ENCODE measurements at places on chromosomes 5 and 9.

DNA sequence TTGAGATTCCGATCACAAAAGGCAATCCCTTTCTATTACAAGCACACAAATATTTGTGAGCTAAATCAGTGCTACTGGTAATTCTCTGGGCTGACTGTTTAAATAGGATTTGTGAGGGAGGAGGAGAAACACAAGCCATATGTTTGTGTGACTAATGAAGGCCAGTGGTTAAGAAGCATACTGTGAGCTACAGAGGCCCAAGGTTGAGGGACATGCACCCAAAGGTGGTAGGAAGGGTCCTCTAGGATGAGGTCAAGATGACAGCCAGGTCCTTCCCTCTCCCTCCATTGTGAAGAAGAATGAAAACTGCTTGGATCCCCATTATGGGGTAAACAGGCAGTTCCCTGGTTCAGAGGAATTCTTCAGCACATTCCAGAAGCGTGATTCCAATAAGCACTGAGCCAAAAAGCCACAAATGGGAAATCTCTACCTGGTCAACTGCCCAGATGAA is 83.9 kb downstream of the SPOCK1 start:
- no peak for DNase-seq

- DNase-seq, result no peak
Measured at GRCh38 chr5:104659497-104659896, 1096.9 kb upstream of the NUDT12 start.

GRCh38 chr5:172715421-172715780 is 55.6 kb downstream of the DUSP1 start:
- DNase-seq, result no peak

GRCh38 chr5:125075567-125075966 is 329.1 kb upstream of the ZNF608 start:
- no peak for DNase-seq

DNA sequence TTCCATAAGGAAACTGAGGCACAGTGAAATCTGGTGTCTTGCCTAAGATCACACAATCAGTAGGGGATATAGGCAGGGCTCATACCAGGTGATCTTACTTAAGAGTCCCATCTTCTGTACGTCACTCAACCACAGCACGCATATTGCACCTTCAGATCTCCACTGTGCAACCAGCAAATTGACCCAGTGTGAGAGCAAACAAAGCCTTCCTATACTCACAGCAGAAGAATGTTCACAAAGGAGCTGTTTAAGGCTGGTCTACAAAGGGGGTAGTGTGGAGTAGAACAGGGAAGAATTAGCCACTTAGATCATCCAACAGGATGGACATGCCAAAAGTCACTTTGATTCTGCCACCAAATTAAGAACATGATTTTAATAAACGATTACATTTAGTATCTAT is 305.9 kb downstream of the SLIT3 start:
- peak; percentile 95 for DNase-seq

- DNase-seq, result no peak
Measured at GRCh38 chr5:95591490-95591901, 28.4 kb upstream of the GPR150 start.

GRCh38 chr9:136312009-136312375 is 8.1 kb upstream of the CCDC187 start:
- DNase-seq, result no peak

- DNase-seq, result peak; percentile 77
Measured at GRCh38 chr9:87678650-87679355, 47.1 kb upstream of the CTSL start.

GRCh38 chr5:37667846-37668245 is 172.0 kb downstream of the GDNF start:
- DNase-seq, result no peak

GRCh38 chr9:128728298-128728697 is 4.4 kb upstream of the ZDHHC12 start:
- DNase-seq, result no peak

DNA sequence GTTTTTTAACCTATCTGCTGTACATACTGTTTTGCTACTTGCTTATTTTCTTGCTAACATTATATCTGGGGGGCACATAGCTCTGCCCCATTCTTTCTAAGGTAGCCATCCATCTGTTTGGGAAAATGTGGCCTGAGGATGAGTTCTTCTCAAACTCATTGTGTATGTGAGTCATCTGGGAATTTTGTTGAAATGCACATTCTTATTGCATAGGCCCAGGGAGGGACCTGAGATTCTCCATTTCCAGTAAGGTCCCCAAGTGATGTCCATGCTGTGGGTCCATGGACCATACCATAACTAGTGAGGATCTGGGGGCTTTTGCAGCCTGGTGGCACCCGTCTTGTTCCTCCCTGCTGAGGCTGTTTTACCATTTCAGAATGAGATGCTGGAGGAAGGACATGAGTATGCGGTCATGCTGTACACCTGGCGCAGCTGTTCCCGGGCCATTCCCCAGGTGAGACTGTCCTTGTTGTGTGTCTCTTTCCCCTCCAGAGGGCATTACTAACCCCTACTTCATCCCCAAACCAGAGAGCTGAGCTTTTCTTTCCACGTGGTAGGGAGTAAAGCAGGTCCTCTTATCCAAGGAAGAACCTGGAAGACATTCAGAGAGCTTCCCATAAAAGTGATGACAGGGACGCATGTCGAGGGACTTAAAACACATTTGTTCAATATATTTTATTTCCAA is 28.6 kb downstream of the CYFIP2 start:
- no peak for DNase-seq

DNA sequence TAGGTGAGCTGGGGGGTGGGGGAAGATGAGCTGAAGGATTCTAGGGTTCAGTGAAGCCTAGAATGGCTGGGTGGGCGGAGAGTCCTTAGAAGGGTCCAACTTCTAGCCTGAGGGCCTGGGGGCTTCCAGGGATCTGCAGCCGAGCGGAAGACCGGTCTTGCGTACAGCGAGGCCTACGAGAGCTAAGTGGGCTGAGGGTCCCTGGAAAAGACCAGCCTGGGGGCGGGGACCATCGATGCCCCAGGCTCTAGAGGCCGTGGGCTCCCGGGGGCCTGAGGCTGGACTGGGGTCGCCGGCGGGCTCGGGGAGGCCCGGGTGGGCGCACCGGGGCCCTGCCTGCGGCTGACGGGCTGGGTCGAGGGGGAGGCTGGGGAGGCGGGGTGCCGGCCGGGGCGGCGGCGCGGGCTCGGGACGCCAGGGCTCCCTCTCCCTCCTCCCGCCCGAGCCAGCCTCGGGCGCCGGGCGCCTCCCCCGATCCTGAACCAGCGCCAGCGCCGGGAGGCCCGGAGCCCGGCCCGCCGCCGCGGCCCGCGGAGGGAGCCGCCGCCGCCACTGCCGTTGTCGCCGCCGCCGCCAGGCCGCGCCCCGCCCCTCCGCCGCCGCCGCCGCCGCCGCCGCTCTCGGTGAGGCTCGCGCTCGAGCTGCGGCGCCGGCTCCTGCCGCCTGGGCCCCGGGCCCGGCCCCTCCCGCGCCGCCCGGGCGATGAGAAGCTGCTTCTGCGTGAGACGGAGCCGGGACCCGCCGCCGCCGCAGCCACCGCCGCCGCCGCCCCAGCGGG is at the start of gene MVB12B:
MVB12B (plus strand) TSS at position 602 of the 778 bp plus-strand sequence; CDS start at position 703, 101 bp downstream.
- no peak for DNase-seq

DNA sequence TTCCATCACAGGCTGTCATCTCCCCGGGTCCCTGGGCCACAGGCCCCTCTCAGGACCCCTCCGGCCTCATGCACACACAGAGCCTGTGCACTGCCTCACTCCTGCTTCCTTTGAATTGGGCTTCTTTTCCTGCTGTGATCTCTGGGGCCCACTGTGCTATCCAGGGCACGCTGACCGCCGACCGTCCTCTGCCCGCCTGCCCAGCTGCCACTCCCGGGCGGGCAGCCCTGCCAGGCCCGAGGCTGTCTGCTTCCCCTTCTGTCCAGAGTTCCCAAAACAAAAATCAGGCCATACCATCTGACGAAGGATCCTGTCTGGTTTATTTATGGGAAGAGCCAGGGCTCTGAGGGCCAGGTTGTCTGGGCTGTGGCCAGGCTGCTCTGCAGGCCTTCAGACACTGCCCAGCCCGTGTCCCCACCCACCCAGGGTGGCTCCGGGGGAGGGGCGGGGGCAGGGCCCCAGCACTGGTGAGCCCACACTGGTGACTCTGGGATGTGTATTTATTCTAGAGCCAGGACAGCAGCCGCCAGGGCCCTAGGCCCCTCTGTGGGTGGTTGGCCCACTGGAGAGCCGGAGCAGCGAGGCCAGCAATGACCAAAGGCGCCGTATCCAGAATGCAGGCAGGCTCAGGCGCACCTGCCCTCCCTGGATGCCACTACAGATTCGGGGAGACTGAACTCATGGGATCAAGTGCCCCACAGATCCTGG is 57.0 kb downstream of the ADAMTS2 start:
- DNase-seq, result no peak

GRCh38 chr9:118896324-118897000 is 472.8 kb downstream of the BRINP1 start:
- DNase-seq, result peak; percentile 6

DNA sequence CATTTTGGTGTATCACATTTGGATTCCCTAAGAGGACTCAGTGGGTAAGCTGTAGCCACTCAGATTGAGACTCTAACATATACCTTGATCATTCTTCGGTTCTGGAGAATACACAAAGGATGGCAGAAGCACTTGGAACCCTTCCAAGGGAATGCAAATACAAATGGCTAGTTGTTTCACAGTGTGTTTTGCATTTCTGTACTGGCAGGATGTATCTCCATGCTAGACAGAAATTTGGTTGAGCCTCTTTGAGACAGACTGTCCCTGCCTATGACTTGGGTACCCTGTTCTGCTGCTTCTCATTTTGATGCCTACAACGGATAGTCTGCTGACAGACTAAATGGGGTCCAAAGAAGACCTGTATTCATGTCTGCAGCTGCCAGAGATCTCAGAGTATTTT is 273.5 kb downstream of the TMEM38B start:
- DNase-seq, result peak; percentile 89

GRCh38 chr5:150057052-150057451 is 29.3 kb downstream of the CSF1R start:
- no peak for DNase-seq

- no peak for DNase-seq
Measured at GRCh38 chr5:174642816-174643405, 81.5 kb upstream of the MSX2 start.

DNA sequence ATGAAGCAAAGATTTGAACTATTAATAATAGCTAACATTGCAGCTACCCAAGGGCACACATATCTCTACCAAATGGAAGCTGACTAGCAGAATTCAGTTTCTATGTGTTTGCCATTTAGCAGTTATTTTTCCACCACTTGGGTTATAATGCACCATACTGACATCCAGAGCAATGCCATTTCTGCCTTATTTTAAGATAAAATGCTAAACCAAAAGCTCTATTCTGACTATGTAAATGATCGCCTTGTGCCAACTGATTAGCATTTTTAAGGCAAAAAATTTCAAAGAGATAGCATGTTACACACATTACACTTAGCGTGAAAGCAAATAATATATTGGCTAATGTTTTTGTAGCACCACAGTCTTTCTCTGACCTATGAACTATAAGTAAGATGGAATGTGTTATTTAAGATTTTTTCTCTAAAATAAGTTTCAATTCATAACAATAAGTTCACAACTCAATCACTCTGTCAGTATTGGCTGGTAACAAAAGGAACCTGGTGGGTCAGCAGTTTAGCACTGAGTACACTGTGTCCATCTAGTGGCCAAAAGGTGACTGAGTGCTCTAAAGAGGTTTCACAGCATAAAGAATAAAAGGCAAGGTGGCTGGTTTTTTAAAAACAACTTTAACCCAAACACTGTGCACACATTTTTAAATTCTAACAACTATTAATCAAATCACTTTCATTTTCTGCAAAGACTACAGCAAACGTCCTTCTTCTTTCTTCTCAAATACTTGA is 443.5 kb downstream of the PDE4D start:
- DNase-seq, result no peak

GRCh38 chr5:138565100-138565821 is 9.9 kb downstream of the HSPA9 start:
- DNase-seq, result no peak

DNA sequence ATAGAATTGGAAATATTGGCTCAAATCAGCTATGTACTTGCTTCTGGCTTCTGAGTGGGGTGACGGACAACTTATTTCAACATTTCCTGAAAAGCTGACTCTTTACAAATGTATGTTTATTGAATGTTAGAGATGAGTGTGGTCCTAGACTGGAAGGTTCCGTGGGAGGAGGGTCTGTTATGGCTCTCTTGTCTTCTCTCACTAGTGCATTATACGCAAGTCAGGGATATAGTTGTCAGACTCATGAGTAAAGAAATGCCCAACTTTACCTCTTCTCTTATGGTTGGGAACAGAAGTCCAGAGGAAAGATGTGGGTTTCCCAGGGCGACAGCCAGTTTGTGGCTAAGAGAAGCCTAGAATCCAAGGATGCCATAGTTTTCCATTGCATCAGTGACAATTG is 839.3 kb upstream of the WWC1 start:
- DNase-seq, result no peak

GRCh38 chr5:177588413-177588909 is 3.5 kb upstream of the TMED9 start:
- DNase-seq, result no peak

DNA sequence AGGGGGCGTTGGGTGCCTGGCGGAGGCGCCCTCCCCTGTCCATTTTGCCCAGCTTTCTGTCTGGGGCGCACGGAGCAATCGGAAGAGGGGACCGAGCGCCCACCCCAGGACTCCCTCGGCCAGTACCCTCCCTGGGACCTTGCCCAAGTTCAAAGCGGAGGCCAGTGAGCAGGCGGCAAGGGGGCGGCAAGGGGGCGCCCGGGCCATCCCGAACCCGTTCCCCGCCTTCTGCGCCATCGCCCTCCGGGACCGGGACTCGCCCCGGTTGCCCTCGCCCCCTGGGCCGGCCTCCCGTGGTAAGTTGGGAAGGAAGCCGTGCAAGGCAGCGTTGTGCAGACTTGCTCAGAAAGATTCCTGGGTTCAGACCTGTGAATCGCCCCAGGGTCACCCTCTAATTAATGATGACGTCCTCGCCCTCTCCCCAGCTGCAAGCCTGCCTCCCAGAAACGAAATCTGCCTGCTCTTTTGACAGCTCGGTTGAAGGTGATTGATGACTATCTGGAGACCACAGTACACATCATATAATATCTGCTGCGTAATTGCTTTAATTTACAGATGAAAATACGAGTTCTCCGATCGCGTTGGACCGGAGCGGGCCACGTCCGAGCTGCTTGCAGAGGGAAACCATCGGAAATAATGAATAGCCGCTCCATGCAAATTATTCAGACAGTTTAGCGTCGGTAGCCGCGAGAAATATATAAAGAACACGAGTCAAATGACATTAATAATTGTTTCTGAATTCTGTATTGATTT is 1.4 kb upstream of the IRX4 start:
- no peak for DNase-seq

GRCh38 chr9:98989036-98990000 is 45.6 kb downstream of the COL15A1 start:
- peak; percentile 20 for DNase-seq

- no peak for DNase-seq
Measured at GRCh38 chr5:114467171-114467570, 105.3 kb downstream of the KCNN2 start.
